Activated CD8-positive, alpha-beta T cell treated with anti-CD3 and anti-CD28 coated beads for 36 hours (primary cell): ENCODE measurements at places on chromosomes 12 and 14.

- DNase-seq: no peak
Measured at GRCh38 chr12:4564818-4565217, 2.8 kb downstream of the DYRK4 start.

DNA sequence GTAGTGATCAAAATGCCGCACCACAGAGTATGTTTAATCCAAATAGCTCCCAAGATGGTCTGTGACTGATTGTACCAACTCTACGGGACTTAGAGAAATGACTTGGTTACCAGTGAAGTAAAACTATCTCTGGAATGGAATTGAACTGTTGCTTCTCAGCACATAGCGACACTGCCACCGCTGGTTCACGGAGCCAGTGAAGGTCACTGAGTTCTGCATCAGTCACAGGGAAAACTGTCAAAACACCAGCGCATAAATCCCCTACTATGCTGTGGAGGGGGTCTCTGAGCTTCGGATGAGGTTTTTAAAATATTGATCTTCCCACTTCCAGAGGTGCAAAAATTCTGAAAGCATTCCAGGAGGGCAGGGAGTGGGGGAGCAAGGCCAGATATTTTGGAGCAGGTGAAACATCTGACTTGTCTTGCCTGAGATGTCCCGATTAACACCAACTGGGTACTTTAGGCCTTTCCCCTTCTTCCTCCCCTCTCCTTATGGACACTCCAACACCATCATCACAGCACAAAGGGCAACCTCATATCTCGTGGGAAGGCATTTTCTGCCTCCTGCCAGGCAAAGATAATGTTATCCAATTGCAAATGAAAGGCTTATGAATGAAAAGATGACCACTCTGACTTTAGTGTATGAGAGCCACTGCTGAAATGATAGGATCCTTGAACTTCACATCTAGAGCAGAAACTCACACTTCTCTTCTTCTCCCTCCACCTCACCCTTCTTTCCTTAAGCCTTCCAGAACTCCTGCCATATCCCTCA is 2.0 kb upstream of the PLXNC1 start:
- no peak for DNase-seq

DNA sequence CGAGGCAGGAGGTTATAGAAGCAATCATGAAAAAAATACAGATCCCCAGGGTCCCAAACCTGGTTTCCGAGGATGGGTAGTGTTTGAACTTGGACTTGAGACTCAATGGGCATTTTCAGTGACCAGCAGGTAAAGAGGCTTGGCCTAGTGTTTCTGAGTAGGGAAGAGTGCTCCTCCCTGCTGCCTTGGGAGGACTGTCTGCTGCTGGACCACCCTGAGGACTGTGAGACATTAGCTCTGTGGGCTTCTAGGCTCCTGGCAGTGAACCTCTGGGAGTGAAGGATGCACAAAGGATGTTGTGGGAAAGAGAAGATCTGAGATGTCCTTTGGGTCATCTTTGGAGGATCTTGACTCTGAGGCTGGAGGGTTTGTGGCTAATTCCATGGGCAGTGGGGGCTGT is 30.5 kb downstream of the ANKRD9 start:
- DNase-seq: no peak

DNA sequence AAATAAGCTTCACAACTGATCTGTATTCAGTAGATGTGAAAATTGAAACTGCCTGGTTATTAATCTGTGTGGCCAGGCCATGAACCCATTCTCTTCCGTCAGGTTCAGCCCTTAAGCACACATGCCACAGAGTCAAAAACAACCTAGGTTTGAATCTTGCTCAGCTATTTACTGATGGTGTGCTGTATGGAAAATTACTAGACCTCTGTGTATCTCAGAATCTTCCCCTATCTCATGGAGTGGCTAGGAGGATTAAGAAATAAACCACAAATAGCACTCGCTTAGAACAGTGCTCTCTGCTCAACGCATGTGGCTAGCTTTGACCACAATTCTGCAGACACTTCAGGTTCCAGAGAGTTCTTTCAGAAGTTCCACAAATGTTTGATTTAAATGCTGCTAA is 240.7 kb upstream of the PLEKHG7 start:
- DNase-seq: peak; percentile 16

- no peak for DNase-seq
Measured at GRCh38 chr12:6858799-6859198, 6.8 kb downstream of the USP5 start.

DNA sequence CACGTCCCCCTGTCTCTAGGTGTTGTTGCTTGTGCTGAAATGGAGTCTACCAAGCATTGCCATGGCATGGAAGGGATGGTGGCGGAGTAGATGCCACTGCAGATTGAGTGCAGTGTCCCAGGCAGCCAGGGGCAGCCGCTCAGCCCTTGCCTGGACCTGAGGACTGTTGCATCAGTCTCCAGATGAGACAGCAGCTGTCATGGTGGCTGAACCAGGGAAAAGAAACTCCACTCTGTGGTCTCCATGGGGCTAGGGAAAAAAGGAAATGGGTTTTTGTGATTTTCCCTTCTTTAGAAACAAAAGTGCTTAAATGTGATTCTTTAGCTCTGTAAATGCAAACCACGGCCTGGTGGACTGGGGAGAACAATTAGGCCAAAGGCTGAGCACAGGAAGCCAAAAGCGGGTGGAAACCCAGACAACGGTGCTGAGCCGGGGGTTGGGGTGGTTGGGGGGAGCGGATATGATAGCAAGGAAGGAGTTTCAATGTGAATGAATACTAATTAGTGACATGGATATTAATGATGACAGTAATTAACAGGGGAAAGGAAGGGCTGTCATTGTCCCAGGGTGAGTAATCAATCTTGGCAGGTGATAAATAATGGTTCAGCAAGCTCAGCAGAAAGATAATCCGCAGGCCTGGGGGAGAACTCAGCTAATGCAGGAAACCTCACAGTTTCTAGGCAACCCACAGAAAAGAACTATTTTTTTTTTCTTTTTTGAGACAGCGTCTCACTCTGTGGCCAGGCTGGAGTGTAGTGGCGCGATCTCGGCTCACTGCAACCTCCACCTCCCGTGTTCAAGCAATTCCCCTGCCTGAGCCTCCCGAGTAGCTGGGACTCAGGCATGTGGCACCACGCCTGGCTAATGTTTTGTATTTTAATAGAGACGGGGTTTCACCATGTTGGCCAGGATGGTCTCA is 442.6 kb downstream of the DPF3 start:
- DNase-seq: peak; percentile 71

DNA sequence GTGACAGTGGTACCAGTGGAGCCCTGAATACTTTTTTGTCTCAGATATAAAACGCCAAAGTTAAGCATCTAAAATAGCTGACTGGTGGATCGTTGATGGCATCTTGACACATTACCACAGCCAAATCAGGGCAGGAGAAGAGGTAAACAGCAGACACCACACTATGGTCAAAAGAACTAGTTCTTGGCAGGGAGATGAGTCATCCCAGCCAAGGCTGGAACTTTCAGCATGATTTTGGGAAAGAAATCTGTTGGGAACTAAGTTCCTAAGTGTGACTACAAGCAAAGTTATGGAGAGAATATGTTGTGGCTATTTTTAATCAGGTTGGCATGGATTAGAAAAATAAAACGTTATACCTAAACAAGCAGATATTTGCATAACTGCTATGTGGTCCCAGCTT is 36.9 kb downstream of the LGR5 start:
- no peak for DNase-seq

DNA sequence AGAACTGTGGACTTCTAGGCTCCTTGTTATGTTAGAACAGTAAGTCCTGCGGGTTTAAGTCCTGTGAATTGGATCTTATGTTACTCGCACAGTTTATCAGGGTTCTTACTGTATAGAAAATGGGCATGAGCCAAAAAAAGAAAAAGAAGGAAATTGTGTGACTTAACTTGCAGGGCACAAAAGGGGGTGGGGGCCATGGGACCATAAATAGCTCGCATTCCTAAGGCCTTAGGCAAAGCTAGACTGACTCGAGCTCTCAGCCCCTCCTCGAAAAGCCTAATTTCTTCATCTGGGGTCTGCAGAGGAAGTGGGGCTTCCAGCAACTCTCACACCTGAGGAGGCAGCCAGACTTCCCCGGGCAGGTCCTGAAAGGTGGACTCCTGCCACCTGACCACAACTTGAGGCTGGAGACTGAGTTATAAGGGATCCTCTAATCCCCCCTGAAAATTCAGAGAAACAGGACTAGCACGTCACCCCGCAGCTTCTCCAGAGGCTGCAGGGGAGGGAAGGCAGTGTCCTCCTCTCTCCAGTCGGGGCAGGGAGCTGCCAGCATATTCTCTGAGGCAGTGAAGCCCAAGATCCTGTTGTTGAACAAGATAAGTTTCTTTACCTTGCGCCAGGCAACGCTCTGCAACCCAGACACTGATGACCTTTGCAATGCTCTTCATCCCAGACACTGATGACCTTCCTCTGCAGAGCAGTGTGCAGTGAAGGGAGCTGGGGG is 280.5 kb downstream of the PCNX1 start:
- no peak for DNase-seq

GRCh38 chr12:132554845-132555630 is 55.3 kb downstream of the LRCOL1 start:
- peak; percentile 51 for DNase-seq

GRCh38 chr14:48274826-48275225 is 599.4 kb upstream of the MDGA2 start:
- DNase-seq: no peak

GRCh38 chr14:91493169-91493568 is 16.9 kb downstream of the PPP4R3A start:
- DNase-seq: no peak

DNA sequence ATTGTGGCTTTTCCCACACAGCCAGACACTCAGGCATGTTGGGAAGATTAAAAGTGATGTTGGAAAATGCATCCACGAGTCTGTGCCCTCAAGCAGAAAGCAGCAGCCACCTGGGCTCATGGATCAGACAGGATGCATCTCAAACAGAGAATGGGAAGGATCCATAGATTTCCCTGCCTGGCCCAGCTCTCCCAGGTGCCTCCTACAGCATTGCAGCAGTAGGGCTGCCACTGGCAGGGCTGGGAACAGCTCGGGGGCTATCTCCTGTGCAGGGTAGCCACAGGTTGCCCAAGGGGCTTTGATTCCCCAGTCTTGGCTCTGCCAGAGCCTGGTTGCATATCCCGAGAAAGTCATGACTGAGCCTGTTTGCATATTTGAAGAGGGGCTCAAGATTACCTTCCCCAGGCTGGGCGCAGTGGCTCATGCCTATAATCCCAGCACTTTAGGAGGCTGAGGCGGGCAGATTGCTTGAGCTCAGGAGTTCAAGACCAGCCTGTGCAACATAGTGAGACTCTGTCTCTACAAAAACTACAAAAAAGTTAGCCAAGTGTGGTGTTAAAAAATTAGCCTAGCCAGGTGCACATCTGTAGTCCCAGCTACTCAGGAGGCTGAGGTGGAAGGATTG is 19.5 kb downstream of the C14orf132 start:
- DNase-seq: no peak

- peak; percentile 67 for DNase-seq
Measured at GRCh38 chr14:67943947-67944346, 124.4 kb downstream of the RAD51B start.

DNA sequence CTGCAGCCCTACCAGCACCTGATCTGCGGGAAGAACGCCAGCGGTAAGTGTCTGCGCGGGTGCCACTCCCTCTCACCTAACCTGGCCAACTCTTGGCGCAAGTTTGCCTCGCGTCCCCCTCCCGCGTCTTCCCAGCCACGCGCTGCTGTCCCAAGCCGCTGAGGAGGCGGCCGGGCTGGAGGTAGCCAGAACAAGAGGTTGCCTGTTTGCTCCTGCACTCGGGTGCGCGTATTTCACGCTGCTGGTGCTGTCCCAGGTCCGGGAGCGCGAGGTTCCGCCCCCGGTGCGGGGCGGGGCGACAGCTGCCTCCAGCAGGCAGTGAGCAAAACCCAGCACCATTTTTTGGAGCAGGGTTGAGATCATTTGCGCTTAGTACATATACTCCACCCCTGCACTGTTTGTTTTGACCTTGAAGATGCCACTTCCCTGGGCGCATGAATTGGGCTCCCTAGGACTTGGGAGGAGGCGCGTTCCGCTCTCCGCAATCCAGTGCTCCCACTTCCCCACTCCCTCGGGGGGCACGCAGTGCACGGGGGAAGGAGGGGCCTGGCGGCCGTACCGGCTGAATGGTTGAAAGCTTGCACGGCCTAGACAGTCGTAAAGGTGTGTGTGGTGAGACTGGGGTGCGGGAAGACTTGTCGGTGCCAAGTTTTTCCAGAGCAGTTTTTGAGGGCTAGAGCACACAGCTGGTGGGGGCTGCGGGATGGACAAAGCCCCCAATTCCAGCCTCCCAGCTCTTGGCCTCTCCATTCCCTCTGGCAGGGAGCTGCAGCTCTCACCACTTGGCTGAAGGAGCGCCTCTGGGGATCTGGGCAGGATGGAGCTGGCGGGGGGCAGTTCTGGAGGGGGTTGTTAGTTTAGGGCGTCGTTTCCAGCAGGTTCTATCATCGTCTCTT is 226.9 kb upstream of the CRY1 start:
- peak; percentile 92 for DNase-seq

DNA sequence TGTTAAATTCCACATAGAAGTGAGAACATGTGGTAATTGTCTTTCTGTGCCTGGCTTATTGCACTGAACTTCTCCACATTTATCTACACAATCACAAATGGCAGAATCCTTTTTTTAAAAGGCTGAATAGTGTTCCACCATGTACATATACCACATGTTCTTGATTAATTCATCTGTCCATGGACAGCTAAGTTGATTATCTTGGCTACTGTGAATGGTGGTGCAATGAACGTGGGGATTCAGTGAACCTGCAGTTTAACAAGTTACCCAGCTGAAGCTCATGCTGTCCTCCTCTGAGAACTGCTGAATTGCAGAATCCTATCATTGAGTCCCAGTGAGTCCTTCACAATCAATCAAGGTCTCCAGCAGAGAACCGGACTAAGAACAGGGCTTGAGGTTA is 74.9 kb downstream of the TBK1 start:
- DNase-seq: no peak

- peak; percentile 78 for DNase-seq
Measured at GRCh38 chr12:89708565-89709156, at the start of gene ATP2B1. ATP2B1 (minus strand) TSS chr12:89708838; CDS start chr12:89655886, 52,952 bp downstream.

DNA sequence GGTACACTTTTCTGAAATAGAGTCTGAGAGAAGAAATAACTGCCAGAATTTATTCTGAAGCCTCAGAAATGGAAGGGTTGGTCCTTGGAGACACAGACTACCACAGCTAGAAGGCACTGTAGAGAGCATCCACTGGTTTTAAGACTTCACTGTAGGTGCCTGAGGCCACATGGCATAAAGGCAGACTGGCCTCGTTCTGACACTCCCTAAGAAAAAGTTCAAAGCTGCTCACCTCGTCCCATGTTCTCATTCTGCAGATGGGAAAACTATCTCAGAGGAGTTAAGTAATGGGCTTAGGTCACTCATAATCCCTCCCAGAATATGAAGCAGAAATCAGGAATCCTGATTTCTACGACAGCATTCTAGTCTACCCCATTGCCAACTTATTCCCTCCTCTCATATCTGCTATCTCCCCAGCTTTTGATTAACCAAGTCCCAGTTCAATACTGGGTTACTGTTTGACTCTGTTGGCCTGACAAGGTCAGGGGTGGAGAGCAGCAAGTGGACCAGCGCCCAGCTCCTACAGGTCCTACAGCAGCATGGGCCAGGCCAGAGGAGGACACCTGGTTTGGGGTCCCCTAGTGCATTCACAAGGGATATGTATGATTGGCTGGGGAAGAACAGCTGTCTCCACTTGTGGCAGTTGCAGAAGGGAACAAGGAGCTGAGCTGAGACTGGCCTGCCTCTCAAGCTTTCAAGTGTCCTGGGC is 3.7 kb downstream of the ITGA5 start:
- no peak for DNase-seq
